NCI-H187 treated with DMSO at 0.1 percent for 48 hours (cell line): ENCODE measurements at places on chromosomes 3 and 15.
A peak's percentile ranks its signal among the peaks of the same experiment; 100 is the strongest.

- DNase-seq, result no peak
Measured at GRCh38 chr3:125121246-125122010, 65.6 kb upstream of the HEG1 start.

DNA sequence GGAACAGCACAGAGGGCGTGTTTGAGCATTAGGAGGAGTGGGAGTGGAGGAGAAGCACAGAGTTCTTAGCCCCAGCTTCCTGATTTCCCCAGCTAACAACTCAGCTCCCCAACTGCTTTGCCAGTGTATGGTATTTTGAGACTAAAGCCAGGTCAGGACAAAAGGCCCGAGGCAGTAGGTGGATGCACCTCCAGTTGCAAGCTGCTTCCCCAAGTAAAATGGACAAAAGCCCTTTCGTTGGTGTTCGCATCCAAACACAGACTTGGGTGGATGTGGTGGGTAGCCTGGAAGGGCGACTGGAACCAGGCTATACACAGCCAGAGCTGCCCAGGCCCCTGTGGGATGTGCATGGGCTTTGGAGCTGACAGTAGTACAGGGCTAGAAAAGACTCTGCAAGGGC, 12.3 kb upstream of the EHD4 start:
- no peak for DNase-seq

- no peak for DNase-seq
Measured at GRCh38 chr15:80804970-80805495, 25.9 kb downstream of the CEMIP start.

DNA sequence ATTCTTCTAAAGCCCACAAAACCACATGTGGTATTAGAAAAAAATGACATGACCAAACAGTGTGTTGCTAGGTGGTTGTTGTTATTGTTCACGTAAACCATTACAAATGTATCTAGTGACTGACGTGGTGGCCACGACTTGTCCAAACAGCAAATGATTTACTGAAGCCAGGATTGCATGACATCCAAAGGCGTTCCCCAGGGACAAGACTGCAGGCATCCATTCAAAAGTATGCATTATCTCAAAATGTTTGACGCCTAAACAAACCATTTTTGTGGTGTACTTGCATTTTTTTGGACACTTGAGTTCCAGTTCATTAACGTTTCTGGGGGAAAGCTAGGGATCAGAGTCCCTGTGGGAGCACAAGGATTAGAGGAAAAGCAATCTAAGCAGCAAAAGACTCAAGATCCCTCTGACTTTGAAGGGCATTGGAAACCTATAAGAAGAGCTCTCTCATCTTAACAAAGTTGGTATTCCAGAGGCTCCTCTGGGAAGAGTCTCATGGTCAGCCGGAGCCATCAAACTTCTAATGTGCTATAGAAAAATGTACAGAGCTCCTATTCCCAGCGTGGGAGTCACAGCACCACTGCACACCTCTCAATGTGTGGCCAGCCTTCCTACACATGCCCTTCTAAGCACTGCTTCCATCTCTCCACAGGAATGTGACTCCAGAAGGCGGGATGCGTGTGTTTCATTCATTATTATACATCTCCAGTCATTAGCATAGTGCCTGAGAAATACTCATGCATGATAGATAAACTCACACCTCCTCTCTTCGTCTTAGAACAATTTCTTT, 62.9 kb downstream of the FBN1 start:
- DNase-seq, result no peak

- no peak for DNase-seq
Measured at GRCh38 chr3:71064291-71064955, 519.1 kb downstream of the FOXP1 start.

DNA sequence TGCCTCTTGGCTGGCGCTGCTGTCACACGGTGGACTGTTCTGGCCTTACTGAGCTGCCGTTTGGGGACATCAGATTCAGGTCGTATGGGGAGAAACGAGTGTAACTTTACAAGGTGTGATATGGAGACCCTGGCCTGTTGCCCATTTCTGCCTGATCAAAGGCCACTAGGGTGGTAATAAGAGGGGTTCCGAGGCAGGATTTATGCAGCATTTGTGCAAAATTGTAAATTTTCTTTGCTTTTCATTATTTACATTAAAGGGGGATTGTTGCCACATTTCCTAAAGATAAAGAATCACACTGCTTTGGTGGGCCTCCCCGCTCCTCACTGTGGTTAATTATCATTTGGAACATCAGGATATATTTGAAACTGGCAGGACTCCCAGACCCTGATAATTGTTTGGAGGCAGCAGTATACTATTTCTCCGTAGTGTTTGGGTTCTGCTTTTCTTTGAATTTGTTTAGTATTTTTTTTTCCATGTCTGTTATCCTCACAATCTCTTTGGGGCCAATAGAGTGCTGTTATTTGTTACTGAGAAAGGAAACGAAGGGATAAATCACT, 891 bp downstream of the NXPE3 start:
- DNase-seq, result no peak

- DNase-seq, result no peak
Measured at GRCh38 chr15:81432179-81432578, 58.2 kb upstream of the TMC3 start.

DNA sequence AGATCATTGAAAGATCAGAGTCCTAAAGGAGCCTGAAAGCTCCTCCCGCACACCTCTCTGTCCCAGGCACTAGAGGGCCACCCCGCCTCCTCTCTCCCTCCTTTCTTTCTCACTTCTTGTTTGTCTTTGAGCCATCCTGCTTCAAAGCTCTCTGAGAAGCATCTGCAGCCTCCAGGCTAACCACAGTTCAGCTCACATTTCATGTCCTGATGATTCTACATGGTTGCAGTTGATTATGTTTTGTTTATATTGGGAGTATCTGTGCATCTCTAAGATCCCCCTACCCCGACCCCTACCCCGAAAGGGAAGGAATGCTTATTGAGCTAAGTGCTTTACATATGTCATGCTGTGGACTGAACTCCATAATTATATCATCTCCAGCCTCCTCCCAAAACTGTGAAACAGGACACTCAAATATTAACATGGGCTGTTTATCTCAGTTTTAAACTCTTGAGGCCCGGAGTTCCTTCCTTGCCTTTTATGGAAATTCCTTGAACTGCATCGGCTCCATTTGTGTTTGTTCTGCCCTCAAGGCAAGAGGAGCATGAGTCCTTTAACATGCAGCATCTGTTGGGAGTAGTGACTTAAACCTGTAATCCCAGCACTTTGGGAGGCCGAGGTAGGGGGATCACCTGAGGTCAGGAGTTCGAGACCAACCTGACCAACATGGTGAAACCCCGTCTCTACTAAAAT, 30.9 kb downstream of the MGLL start:
- peak; percentile 38 for DNase-seq

DNA sequence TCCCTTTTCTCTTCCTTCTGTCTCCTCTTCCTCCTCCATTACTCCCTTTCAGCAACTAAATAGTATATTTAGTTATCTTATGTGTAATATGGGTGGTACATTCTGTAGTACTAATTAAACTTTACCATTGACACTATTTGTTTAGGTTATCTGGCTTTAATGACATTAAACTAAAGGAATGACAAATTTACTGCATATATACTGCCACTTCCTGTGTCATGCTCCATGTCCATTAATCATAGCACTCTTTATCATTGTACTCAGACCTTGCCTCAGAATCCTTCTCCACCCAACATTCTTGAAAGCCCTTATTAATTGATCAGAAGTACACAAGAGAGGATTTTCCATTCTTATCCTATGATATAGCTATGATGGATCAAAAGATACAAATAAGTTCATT, 244.2 kb downstream of the NAALADL2 start:
- no peak for DNase-seq

GRCh38 chr3:117762621-117763037, 1053.0 kb downstream of the TUSC7 start:
- no peak for DNase-seq

DNA sequence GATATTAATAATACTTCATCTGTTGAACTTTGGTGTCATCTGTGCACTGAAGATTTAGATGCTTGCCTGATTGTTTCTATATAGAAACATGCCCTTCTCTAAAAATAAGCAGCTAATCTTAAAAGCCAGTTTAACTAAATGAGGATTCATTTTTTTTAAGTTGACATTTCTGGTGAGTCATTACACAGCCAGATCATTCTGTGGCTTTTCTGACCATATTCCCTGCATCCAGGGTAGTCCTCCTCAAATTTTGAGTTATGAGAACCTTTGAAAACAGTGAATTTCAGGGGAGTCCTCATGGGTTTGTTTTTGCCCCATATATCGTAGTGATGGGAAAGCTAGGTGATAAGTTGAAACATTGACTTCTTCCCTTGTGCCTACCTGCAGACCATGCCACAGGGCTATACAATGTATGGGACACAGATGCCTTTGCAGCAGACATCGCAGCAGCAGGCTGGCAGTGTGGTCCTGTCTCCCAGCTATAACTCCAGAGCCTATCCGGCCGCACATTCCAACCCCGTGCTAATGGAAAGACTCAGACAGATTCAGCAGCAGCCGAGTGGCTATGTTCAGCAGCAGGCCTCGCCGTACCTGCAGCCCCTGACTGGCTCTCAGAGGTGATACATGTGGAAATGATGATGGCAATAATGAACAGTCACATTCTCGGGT, 26.5 kb upstream of the P2RY12 start:
- no peak for DNase-seq
